ENCODE measurements at places on chromosomes 6 and 20. TPM values are rescaled to one million over a fixed set of nuclear protein-coding genes. Genes with fewer than 3 reads are reported as not detected.

The POLR1C gene
- total RNA-seq, result 28.1 TPM

The GID8 gene
- 40.4 TPM for total RNA-seq

The PRRT1 gene
- total RNA-seq, result 0.72 TPM

The DLK2 gene
- total RNA-seq, result 0.19 TPM

The SIGLEC1 gene
- total RNA-seq, result 4.6 TPM

The LATS1 gene
- total RNA-seq, result 26.5 TPM

The GRIK2 gene
- 0.72 TPM for total RNA-seq

The PI3 gene
- total RNA-seq, result 262 TPM

The BIRC7 gene
- not detected for total RNA-seq

The TCF21 gene
- total RNA-seq, result 5.1 TPM

The HFE gene
- 11.1 TPM for total RNA-seq

The AURKA gene
- total RNA-seq, result 62.4 TPM

The SLX4IP gene
- 8.8 TPM for total RNA-seq

The ANGPT4 gene
- total RNA-seq, result 0.05 TPM

The BPIFB1 gene
- total RNA-seq, result 0.20 TPM

The NKAIN2 gene
- not detected for total RNA-seq

The CST5 gene
- not detected for total RNA-seq

The TMEM74B gene
- 2.0 TPM for total RNA-seq

The WFDC2 gene
- 117 TPM for total RNA-seq

The HLA-DOB gene
- total RNA-seq, result 0.58 TPM

The LRRC73 gene
- total RNA-seq, result 1.1 TPM

The HLA-B gene
- 3,111 TPM for total RNA-seq

The TMX4 gene
- total RNA-seq, result 28.0 TPM

The COL11A2 gene
- 0.13 TPM for total RNA-seq

The ME1 gene
- 11.0 TPM for total RNA-seq

The SLC35D3 gene
- total RNA-seq, result 0.32 TPM

The CENPQ gene
- 3.7 TPM for total RNA-seq

The OR12D3 gene
- not detected for total RNA-seq

The OLIG3 gene
- total RNA-seq, result not detected

The LY6G6F gene
- not detected for total RNA-seq

The HTR1B gene
- 0.19 TPM for total RNA-seq

The FAM209B gene
- not detected for total RNA-seq

The SOBP gene
- total RNA-seq, result 3.4 TPM

The SMLR1 gene
- total RNA-seq, result not detected

The C20orf141 gene
- total RNA-seq, result not detected

The ATP5F1E gene
- total RNA-seq, result 75.0 TPM
